ENCODE measurements at places on chromosomes 5 and 9.

DNA sequence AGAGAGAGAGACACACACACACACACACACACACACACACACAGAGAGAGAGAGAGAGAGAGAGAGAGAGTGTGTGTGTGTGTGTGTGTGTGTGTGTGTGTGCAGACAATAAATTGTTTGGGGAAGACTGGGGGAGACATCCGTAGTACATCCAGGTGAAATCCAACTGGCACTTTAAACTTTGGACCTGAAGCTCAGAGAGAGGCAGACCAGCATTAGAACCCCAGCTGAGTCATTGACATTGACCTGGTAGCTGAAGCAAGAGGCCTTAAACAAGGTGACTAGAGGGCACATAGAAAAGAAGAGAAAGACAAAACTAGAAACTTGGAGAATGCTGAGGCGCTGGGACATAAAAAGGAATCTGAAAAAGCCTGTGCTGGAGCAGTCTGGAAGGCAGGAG, 251.5 kb downstream of the CRB2 start:
- DNase-seq, result no peak

DNA sequence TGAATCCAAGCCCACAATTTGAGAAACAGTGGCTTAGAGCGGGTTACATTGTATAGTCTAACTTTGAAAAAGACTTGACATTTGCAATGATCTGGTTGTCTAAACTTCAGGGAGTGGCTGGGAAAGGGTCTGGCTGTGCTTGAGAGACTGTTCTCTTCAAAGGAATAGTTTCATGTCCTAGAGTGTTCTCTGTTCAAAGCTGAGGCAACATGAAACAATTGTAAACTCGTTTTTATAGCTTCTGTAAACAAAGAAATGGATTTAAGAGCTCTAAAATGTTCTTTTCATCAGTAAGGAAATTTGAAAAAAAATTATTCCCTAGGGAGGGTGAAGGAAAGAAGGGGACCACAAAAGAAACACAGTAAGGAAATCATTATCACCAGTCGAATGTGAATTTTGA, 41.6 kb downstream of the FOCAD start:
- DNase-seq, result no peak

GRCh38 chr9:109166171-109166770, 778 bp downstream of the FRRS1L start:
- no peak for DNase-seq

GRCh38 chr5:75303419-75303818, 33.6 kb upstream of the HMGCR start:
- DNase-seq, result no peak

DNA sequence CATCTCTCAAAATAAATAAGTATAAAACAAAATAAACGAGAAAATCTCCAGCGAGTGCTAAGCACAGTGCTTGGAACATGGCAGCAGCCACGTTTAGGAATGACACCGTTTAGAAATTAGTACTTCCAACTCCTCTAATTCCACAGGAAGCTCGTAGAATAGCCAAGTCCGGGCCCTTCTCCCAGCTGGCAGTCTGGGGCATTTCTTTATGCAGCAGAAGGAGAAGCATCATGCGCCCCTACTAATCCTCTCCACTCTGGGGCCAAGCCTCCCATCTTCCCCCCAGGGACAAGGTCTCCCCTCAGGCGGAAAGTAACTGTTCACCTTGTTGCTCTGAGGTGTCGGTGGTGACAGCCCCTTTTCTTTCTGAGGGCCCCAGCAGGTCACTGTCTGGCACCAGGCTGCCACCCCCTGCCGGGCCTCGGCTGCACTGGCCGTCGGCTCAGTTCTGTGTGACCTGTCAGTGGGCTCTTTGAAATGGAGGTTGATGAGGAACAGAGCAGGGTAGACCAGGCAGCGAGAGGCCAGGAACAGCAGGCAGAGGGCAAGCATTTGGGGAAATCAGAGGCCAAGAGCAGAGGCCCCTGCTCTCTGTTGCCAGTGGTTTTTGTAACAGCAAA, 113.5 kb upstream of the WWC1 start:
- DNase-seq, result no peak

- no peak for DNase-seq
These were observed 173.3 kb upstream of the CLINT1 start for GRCh38 chr5:158032246-158032645.

- peak; percentile 84 for DNase-seq
These were observed 14.6 kb downstream of the LCN10 start for GRCh38 chr9:136728080-136728547.

- DNase-seq, result no peak
These were observed 441.9 kb downstream of the PLK2 start for GRCh38 chr5:58018016-58018415.

DNA sequence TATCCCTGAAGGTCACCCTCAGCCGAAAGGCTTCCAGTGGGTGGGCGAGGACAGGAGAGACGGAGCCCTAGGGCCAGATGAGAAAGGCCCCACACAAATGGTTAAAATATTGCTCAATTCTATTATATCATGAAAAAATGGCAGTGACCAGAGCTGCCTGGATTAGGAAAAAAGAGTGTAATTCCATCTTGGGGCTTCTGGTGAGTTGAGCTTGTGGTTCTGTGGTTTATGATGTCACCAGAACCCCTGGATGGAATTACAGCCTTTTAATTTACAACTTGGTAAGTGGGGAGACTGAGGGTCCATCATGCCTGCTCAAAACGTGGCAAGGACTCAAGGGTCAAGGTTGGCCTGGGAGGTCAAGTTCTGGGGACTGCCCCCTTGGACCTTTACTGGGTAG, 55.5 kb upstream of the STC2 start:
- no peak for DNase-seq

DNA sequence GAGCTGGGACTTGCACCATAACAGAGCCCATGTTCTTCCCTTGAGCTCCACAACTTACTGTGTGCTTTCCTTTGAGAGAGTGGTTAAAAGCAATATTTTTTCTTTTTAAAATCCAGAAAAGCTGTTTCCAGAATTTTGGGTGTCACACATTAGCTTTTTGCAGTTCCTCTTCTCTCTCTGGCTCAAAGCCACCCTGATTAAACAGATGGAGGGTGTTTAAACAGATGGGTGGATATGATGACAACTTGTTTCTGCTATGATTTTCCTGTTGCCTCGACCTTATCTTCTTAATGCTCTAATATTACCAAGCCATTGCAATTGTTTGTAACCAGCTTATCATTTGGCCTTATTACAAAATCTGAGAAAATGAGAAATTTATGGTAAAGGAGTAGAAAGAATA, 22.9 kb upstream of the CFAP95 start:
- no peak for DNase-seq

- no peak for DNase-seq
These were observed 2393.0 kb upstream of the C9orf72 start for GRCh38 chr9:29966247-29966646.

GRCh38 chr9:135773530-135774238, 71.7 kb downstream of the KCNT1 start:
- no peak for DNase-seq
